ENCODE measurements at places on chromosomes 2 and 18.

DNA sequence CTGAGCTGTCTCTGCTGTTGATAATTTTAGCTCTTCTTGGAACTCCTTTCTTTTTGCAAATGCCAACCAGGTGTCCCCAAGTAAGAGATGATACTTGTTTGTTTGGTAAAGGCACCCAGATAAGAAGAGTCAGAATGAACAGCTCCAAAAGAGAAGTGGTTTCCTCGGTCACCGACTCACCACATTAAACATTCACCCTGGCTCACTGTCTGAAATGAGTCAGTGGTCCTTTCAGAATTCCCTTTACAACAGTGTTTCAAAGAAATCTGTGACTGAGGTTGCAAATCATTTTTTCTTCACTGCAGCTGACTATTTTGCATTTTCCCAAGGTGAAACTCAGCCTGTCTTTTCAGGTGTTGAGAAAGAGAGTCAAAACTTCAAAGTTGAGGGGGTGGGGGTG lies 16.2 kb upstream of the CXCR4 start:
- no peak for DNase-seq

DNA sequence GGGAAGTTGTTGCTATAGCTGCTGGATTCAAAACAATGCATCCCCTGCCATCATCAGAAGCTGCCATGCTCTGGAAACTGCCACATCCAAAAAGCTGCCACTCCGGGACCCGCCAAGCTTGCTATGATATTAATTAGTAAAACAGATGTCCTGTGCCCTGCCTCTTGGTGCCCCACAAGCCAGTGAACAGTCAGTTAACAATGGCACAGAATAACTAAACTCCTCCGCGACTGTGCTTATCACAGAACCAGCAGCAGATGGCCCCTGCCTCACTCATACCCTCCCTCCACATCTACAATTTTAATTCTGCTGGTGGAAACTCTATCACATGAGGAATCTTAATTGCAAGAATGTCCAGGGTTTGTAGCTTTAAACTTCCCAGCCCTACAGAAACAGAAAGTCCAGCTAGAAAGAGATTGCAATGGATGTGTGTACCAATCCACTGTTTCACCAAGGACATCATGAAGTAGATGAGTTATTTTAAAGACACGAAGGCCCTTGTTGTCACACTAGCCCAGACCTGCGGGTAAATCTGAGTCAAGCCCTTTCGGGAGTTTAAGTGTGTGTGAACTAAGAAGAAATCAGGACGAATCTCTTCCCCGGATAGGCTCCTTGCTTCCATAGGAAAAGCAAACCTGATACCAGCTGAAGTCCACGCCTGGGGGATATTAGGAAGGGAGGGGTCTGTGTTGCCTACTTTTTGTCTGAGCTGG lies 7.4 kb upstream of the ACYP2 start:
- no peak for DNase-seq

- DNase-seq, result no peak
Observed at GRCh38 chr2:28640908-28641300, 110.7 kb upstream of the PPP1CB start.

GRCh38 chr18:63378919-63379638 lies 12.1 kb upstream of the KDSR start:
- DNase-seq, result no peak

DNA sequence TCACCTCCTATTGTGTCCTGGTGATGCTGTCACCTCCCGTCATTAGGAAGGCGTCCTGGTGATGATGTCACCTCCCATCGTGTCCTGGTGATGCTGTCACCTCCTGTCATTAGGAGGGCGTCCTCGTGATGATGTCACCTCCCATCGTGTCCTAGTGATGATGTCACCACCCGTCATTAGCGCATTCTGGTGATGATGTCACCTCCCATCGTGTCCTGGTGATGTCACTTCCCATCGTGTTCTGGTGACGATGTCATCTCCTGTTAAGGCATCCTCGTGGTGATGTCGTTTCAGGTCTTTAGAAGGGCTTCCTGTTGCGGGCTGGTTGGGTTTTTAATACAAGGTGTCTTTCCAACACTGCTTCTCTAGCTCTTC lies 40.7 kb downstream of the CTDP1 start:
- DNase-seq, result no peak

- no peak for DNase-seq
Observed at GRCh38 chr2:119196301-119197125, 27.1 kb upstream of the STEAP3 start.

GRCh38 chr18:21051620-21052019 lies 60.0 kb downstream of the ROCK1 start:
- DNase-seq, result no peak

DNA sequence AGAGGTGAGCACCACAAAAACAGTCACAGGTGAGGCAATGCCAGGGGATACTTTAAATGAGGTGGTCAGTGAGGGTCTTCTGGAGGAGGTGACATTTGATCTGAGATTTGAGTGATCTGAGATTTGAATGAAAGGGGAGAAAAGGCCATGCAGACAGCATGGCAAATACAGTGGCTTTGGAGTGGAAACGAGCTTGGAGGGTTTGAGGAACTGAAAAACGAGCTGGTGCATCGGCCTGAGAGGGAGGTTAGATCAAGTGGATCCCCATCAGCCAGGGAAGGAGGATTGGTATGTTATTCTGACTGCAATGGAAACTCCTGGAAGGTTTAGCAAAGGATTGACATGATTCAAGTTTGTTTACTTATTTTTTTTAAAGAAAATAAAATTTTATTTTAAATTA lies 245.1 kb downstream of the KCNS3 start:
- DNase-seq, result no peak

DNA sequence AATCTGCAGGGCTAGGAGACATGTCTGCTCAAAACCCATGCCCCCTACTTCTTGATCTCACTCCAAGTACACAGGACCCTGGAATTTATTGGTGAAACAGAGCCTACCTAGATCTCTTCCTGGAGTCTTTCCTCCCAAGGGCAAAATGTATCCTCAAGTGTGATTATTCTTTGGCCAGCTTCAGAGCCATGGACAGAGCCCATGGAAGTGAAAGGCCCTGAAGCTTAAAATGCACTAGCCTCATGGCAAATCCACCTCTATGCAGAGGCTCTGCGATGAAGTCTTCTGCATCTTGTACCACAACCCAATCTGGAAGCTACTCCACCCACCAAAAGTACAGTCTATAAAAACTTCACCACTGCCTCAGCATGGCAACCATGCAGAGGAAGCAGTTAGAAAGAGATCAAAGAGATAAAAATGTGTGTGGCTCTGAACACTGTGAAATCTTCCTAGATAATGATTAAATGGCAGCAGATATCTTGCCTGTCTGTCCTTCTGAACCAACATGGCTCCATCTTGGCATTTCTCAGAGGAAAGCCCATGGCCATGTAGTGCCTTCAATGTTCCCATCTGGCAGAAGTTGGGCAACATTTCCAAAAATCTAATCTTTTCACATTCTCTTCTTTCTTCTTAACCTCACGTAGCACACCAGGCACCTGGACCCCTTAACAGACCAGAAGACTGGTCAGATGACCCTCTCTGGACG lies 142.9 kb upstream of the KLF7 start:
- no peak for DNase-seq

- no peak for DNase-seq
Observed at GRCh38 chr18:8020132-8020846, 453.2 kb downstream of the PTPRM start.

DNA sequence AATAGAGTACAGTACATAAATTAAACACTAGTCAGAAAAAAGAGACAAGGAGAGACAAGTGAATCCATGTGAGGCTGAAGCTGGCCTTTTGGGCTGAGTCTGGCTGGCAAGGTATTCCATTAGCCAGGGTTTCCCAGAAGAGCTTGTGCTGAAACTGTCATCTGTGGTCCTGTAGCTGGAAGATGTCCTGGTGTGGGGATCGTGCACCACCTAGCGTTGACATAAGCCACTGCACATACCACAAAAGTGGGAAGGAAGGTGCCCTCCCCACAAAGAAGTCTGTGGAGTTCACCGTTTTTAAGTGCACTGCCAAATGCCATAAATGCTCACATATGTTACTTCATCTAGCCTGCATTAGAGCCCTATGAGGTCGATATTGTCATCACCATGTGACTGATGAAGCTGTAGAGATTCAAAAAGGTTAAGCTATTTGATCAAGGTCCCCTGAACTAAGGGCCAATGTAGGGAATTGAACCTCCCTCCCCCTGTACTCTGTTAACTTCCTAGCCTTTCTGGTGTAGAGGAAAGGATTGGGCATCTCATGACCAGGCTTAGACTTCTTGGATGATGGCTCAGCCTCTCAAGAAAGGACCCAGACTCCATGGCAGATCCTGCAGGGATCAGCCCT lies 31.9 kb upstream of the GALNT14 start:
- DNase-seq, result peak; percentile 40

GRCh38 chr2:121748202-121748601 lies 7.2 kb upstream of the TSN start:
- DNase-seq, result peak; percentile 29

- DNase-seq, result no peak
Observed at GRCh38 chr18:58078889-58079573, 35.0 kb downstream of the NEDD4L start.

- DNase-seq, result no peak
Observed at GRCh38 chr2:216415541-216415940, 3.3 kb downstream of the SMARCAL1 start.

- DNase-seq, result no peak
Observed at GRCh38 chr18:39348757-39349156, 1783.2 kb upstream of the CELF4 start.

DNA sequence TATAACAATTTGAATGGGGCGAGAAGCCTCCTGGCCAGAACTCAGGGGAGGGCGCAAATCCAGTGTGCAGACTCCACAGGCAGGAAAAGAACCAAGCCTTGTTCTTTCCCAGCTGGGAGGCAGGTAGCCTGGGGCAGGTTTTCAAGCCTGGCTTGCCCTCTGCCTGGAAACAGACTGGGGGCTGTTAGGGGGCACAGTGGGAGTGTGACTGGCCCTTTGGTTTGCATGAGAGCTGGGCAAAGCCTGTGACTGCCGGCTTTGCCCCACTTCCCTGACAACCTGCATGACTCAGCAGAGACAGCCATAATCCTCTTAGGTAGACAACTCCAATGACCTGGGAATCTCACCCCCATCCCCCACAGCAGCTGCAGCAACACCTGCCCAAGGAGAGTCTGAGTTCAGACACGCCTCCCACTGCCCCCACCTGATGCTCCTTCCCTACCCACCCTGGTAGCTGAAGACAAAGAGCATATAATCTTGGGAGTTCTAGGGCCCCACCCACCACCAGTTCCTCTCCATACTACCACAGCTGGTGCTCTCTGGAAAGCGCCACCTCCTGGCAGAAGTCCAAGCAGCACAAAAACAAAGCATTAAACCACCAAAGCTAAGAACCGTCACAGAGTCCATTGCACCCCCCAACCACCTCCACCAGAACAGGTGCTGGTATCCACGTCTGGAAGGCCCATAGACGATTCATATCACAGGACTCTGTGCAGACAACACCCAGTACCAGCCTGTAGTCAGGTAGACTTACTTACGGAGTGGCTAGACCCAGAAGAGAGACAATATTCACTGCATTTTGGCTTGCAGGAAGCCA lies 402.5 kb downstream of the STK39 start:
- peak; percentile 29 for DNase-seq

GRCh38 chr2:237488901-237489860 lies 2.1 kb downstream of the MLPH start:
- DNase-seq, result no peak

- DNase-seq, result no peak
Observed at GRCh38 chr2:122083256-122084048, 328.0 kb downstream of the TSN start.

DNA sequence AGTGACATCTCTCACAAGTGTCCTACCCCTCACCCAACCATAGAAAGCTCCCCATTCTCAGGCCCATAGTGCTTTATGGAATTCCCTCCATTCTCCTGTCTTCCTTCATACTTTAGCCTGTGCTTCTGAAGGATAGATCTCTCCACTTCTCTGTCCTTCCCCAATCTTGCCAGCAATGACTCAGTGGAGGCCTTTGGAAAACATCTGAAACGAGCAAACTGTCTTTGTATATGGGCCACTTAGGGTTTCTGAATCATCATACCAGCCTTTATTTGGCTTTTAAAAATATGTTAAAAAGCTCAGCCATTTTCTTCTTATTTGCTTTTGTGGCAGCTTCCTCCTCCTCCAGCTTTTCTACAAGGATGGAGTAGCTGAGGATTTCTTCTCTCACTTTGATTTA lies 65.6 kb upstream of the ZNF385B start:
- DNase-seq, result no peak

GRCh38 chr2:64695721-64696261 lies 42.1 kb upstream of the SERTAD2 start:
- DNase-seq, result no peak

DNA sequence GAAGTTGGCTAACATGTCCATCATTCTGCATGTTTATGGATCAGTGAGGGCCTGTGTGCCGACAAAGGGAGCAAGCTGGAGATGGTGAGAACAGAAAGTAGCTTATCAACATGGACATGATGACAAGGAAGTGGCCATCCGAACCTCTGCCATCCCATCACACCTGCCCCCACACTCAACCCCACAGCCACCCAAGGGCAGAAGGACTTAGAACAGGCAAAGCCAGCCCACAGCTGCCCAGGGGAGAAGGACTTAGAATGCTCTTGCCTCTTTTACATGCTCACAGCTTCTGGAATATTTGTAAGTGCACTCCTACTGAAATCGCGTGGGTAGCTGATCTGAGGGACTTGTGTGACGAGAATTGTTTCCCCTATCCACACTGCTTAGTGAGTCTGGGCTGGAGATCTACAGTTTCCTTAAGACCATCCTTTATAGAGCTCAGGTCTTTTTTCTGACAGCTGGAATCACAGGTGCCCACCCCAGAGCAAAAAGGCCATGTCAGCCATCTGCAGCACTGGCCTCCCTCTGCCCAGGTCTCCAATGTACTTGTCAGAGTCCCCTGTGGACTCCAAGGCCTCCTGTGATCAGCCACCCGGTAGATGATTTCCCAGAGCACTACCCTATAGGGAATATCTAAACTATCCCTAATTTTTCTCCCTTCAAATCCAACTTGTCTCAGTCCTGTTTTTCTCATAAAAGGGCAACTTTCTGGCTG lies 154.1 kb downstream of the SMAD7 start:
- DNase-seq, result no peak

- DNase-seq, result no peak
Observed at GRCh38 chr2:237430861-237431260, 16.9 kb upstream of the COL6A3 start.

GRCh38 chr2:183255411-183255810 lies 131.2 kb downstream of the NUP35 start:
- no peak for DNase-seq

DNA sequence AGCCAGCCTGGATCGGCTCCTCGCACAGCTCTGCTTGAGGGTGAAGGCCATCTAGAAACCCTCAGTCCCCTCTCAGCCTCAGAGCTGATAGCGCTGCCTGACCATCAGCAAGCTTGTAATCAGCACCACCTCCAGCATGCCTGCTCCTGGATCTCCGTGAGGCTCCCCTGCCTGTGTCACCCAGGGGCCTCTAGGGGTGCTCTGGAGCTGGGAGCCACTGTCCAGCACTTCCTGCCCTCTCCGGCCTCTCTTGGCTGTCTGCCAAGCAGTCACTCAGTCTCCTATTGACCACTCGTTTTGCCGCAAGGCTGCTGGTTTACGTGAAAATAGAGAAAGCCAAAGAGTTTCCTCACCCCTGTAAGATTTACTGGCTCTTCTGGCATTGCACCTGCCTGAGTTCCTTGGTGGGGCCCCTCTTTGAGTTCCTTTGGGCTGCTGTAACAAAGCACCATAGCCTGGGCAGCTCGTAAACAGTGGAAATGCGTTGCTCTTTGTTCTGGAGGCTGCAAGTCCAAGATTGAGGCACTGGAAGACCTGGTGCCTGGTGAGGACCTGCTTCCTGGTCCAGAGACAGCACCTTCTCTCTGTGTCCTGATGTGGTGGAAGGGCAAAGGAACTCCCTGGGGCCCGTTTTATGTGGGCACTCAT lies 17.9 kb downstream of the CAPN10 start:
- peak; percentile 57 for DNase-seq

- no peak for DNase-seq
Observed at GRCh38 chr2:236608188-236608525, 38.5 kb downstream of the ACKR3 start.

All from HCT116 (cell line).